ENCODE measurements at places on chromosomes 1 and 21.
A peak's percentile ranks its signal among the peaks of the same experiment; 100 is the strongest.

- DNase-seq = no peak
Measured at GRCh38 chr1:11862890-11863289, 4.1 kb upstream of the NPPB start.

DNA sequence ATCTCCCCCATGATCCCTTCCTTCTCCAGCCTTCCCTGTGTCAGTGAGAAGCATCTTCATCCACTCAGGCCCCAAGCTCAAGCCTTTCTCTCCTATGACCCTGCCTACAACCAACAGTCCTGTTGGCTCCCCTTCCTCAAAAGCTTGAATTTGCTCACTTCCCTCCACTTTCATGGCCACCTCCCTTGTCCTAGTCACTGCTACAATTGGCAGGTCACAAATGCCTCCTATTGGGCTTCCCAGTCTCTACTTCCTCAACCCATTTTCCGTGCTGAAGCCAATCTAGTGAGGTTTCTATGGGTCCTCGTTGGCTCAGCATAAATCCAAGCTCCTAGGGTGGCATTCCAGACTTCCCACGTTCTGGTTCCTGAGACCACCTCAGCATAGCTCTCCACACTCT is 40.2 kb upstream of the SLC6A9 start:
- no peak for DNase-seq

DNA sequence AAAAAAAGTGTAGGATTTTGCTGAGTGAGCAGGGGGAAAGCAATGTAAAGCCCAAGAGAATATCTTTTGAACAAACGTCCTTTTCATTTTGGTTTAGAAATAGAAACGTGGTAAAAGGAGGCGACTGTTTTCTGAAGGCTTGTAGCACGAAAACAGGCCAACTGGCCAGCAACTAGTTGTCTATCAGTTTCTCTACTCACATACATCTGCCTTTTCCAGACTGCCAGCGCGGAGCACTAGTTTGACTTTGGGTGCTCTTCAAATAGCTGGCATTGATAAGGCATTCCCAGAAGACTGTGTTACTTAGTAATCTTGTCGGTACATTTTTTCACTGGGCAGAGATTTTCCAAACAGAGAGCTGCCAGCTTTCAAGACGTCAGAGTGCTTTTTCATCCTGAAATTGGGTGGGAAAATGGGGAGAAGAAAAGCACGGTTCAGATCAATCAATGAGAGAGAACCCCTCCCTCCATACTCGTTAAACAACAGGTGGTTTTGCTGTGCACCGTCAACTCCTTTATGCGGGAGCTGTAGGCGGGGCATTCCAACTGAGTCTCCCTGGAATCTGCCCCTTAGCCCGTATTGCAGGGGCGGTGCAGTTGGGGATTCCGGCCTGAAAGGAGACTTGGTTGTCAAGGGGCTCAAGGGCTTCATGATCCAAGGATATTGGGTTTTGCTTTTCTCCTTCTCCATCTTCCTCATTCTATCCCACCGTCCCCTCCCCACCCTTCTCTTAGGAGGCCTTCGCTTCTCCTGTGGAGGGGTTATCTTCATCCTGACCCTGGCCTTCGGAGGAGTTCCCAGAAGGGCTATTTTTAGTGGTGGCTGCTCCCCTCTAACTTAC is 884 bp upstream of the LRRC8C start:
- no peak for DNase-seq

GRCh38 chr1:20124456-20125057 is 5.2 kb upstream of the PLA2G2D start:
- DNase-seq = no peak

- DNase-seq = no peak
Measured at GRCh38 chr1:151156515-151156819, at the start of gene TNFAIP8L2. Gene TNFAIP8L2, plus strand, starts transcription at chr1:151156649. Its CDS starts 2,049 bp downstream, at chr1:151158698.

- DNase-seq = no peak
Measured at GRCh38 chr1:207861442-207862177, 49.3 kb downstream of the CD34 start.

DNA sequence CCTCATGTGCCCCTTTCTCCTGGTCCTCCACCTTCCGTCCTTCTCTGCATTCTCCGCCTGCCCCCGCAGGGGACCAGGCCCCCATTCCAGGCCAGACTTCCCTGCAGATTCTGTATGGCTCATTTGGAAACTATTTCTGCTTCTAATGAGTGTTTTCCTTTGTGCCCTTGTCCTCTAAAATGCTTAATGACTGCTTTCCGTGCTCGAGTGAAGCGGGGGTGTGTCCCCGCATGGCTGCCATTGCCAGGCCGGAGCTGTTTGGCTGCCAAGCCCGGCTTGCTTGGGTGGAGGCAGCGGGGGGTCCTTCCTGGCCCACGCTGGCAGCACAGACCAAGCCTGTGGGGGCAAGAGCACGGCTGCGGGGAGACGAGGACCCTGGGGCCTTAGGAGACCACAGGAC is 299.3 kb upstream of the VAMP3 start:
- no peak for DNase-seq

- DNase-seq = no peak
Measured at GRCh38 chr1:31259746-31260145, 20.1 kb upstream of the NKAIN1 start.

DNA sequence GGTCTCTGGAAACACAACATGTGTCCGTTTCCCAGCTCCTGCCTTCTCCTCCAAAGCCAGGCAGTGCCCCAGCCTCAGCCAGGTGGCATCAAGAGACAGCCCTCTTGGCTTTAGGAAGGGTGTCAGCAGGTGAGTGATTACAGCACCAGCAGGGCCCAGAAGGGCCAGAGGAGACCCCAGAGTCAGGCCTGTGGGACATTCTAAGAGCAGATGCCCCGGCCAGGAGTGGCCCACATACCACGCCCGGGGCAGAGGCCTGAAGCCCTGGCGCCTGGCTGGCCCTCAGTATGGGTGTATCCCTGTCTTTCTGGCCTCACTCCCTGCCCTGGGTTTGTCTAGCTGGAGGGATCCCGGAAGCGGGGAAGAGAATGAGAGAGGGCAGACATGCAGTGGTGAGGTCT is 109.2 kb downstream of the CASZ1 start:
- DNase-seq = no peak

GRCh38 chr1:65539266-65540131 is 119.0 kb downstream of the LEPR start:
- no peak for DNase-seq

DNA sequence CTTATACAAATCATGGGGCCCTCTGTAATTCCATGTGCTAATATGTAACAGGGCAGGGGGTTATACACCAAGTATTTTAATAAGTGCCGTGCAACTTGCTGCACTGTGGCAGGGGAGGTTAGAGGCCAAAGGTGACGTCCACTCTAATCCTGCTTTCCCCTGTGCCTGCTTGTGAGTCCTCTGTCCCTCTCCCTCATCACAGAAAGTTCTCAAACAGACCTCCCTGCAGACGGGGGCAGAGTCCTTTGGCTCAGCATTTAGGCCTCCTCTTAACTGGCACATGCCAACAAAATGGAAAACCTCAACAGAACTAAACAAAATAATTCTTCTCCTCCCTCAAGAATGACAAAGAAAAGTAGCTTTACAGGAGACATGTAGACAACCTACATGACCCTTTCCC is 2.9 kb downstream of the RXRG start:
- no peak for DNase-seq

DNA sequence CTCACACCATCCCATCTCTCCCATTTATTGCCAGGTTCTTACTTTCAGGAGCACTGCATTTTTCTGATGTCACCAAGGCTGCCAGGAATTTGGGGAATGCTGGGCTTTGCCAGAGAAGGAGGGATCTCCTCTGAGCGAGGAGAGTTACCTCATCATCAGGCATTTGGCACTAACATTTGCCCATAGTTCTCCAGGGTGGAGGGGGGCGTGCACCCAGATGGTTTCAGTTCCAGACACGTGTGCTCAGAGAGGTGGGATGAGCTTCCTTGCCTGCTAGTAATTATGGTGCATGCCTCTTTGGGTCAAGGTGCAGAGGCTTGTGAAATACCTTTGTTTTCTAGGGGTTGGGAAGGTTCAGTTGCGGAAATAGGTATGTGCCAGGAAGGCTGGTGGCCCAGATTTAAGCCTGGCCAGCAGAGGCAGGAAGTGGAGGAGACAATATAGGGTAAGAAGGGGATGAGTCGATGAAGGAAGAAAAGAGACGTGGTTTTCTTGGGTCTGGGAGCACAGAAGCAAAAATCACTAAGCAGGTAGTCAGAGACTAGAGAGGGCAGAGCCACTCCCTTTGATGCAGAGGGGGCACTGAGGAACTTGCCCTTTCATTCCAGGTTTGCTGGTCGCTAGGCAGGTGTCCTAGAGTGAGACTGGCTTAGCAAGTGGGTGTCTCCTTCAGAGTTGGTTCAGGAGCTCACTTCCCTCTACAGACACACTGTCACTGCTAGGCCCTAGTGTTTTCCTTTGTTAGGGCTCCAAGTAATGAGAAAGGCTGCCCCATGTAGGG is 7.2 kb downstream of the TUFT1 start:
- peak; percentile 54 for DNase-seq

GRCh38 chr21:45854690-45855247 is 126.8 kb upstream of the COL6A1 start:
- DNase-seq = no peak

- DNase-seq = no peak
Measured at GRCh38 chr1:222818171-222818570, 3.3 kb downstream of the DISP1 start.

- no peak for DNase-seq
Measured at GRCh38 chr1:192601143-192601542, 25.6 kb downstream of the RGS1 start.

DNA sequence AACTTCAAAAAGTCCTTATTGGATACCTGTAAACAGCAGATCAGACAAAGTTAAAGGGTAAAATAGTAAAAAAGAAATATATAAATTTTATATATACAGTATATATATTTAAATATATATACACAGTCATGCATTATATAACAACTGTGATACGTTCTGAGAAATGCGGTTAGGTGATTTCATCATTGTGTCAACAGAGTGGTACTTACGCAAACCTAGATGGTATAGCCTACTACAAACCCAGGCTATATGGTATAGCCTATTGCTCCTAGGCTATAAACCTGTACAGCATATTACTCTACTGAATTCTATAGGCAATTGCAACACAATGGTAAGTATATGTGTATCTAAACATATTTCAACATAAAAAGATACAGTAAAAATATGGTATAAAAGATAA is 222.7 kb downstream of the NUF2 start:
- no peak for DNase-seq
